ENCODE measurements at places on chromosomes 7 and 10. TPM values are rescaled to one million over a fixed set of nuclear protein-coding genes. Genes with fewer than 3 reads are reported as not detected.

GRCh38 chr10:124594240-124594639, 132.6 kb downstream of the LHPP start:
- DNase-seq = no peak

DNA sequence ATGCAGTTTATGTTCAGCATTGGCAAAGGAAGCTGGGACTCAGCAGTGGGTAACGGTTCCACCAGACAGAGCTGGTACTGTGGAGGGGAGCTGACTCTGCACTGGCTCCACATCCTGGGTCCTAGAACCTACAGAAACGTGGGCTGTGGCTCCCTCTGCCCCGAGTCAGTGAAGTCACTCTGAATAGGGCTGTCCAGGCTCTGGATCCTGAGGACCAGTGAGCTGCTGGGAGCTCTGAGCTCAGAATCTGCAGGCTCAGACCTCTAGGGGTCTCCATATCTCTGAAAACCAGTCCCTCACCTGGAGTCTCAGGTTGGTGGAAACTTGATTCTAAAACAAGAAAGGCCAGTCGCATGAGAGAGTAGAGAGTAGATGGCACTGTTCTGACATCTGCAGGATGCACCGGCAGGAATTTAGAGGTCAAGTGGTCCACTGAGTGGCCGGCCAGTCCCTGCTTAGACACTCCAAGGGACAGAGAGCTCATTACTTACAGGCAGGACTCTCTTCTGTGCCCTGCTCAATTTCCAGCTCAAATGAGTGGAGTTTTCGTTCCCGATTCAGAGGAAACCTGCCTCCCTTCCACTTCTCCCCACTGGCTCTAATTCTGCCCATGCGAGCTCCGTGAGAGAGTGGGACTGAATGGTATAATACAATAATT, 18.6 kb downstream of the NPFFR1 start:
- no peak for DNase-seq

GRCh38 chr10:8477300-8477699, 422.8 kb downstream of the GATA3 start:
- DNase-seq = no peak

- no peak for DNase-seq
These were observed 26.9 kb downstream of the CCDC6 start for GRCh38 chr10:59879363-59879913.

DNA sequence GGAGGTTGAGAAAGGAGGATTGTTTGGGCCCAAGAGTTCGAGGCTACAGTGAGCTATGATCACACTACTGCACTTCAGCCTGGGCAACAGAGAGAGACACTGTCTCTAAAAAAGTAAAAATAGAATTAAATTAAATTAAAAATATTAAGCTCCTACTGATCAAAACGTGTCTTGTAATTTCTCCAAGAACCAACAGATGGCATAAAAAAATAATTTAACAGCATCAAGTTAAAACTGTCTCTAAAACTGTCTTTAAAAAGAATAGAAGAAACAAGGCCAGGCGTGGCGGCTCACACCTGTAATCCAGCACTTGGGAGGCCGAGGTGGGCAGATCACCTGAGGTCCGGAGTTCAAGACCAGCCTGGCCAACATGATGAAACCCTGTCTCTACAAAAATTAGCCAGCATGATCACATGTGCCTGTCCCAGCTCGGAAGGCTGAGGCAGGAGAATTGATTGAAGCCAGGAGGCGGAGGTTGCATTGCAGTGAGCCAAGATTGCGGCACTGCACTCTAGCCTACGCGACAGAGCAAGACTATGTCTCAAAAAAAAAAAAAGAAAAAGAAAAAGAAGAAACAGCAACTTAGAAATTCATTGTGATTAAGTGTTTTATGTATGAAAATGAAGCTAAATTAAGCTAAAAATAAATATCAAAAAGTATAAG, 24.5 kb downstream of the MTPAP start:
- DNase-seq = no peak

GRCh38 chr7:33614357-33615117, 290.8 kb upstream of the BMPER start:
- no peak for DNase-seq

- no peak for DNase-seq
These were observed 12.3 kb downstream of the DDC start for GRCh38 chr7:50552921-50553320.

DNA sequence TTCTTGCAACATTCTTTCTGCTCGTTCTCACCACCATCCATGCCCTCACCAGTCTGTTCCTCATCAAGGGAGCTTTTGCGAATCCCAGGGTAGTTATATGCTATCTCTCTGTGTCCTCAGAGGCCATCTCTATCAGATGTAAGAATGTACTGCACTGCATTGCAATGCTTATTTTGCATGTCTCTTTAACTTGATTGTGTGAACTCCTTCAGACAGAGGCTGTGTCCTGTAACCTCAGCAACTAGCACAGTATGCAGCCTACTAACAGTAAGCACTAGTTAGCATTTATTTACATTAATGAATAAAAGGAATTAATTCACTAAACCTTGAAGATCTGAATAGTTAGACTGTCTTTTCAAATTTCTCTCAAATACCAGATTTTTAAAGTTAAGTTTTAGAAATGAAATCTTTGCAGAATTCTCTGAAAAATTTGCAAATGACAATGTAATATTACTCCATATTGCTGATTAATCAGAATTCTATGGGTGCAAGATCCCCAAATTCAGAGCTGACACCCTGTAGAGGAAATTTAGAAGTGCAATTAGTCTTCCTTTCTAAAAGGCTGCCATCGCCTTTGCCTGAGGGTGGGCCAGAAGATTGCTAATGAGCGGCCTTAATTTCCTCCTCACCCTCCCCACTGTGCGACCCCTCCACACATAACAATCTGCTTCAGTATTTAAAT, 10.3 kb upstream of the LHFPL3 start:
- no peak for DNase-seq

AKR1D1 gene
- not detected for total RNA-seq

DNA sequence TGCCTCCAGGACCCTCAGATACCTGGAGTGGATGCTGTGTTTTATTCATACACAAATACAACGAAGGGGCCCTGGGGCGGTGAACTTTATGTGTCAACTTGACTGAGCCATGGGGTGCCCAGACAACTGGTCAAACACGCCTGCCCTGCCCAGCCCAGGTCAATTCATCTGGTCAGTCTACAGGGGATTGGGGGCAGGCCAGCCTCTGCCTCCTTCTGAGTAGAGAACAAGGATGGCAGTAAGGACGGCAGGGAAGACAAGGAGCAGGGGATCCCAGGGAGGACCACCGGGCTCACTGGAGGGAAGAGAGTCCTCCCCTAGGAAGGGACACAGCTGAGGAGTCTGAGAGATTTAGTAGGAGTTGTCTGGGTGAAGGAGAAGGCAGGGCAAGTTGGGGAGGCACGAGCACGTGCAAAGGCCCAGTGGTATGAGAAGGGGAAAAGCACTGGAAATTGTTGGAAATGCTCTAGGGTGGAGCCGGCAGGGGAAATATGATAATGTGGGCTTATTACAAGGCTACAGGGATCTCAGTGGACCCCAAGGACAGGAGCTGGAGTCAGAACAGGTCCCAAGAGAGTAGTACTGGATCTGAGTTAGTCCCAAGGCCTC, 63.4 kb downstream of the MYL10 start:
- no peak for DNase-seq

DNA sequence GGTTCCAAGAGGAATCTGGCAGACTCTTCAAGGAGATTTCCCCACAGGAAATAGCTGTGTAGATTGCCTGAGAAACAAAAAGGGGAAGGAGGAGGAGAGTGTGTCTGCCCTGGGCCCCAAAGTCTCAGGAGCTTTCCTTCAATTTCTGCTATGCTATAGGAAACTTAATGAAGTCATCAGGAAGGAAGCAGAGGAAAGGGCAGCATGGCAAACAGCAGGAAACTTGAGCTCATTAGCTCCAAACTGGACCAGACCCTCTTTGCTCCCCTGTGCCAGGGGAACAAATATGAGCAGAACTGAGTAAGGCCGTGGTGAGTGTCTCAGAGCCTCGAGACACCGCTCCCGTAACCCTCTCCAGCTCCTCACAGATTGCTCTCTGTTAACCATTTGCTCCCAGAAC, 4.8 kb upstream of the KCNIP2 start:
- no peak for DNase-seq

INPP5F gene
- total RNA-seq = 4.0 TPM

GRCh38 chr10:80410122-80410521, 1.8 kb downstream of the PRXL2A start:
- DNase-seq = no peak

FKBP9 gene
- 124 TPM for total RNA-seq

GRCh38 chr10:124388823-124389612, 29.7 kb downstream of the OAT start:
- peak; percentile 96 for DNase-seq

- no peak for DNase-seq
These were observed 413.4 kb upstream of the MKI67 start for GRCh38 chr10:128539510-128540127.

- DNase-seq = no peak
These were observed 94.2 kb downstream of the MYL10 start for GRCh38 chr7:101534873-101535272.

DNA sequence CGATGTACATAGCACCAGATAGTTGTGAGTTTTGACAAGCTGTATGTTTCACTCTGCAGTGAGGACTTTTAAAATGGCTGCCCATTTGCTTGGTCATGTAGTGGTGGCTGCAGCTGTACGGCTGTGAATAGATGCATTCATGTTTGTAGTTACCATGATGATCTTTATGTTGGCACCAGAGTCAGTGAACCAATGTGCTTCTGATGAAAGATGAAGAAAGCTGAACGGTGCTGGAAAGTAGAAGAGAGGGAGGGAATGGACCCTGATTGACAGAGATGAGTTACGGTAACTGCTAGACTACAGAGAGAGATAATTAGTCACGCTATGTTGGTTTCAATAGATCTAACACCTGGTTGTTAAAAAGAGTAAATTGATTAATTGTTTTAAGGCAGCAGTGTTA, 256.8 kb downstream of the CELF2 start:
- DNase-seq = no peak

GRCh38 chr7:37310327-37311080, 138.2 kb downstream of the ELMO1 start:
- no peak for DNase-seq

WEE2 gene
- not detected for total RNA-seq

DNA sequence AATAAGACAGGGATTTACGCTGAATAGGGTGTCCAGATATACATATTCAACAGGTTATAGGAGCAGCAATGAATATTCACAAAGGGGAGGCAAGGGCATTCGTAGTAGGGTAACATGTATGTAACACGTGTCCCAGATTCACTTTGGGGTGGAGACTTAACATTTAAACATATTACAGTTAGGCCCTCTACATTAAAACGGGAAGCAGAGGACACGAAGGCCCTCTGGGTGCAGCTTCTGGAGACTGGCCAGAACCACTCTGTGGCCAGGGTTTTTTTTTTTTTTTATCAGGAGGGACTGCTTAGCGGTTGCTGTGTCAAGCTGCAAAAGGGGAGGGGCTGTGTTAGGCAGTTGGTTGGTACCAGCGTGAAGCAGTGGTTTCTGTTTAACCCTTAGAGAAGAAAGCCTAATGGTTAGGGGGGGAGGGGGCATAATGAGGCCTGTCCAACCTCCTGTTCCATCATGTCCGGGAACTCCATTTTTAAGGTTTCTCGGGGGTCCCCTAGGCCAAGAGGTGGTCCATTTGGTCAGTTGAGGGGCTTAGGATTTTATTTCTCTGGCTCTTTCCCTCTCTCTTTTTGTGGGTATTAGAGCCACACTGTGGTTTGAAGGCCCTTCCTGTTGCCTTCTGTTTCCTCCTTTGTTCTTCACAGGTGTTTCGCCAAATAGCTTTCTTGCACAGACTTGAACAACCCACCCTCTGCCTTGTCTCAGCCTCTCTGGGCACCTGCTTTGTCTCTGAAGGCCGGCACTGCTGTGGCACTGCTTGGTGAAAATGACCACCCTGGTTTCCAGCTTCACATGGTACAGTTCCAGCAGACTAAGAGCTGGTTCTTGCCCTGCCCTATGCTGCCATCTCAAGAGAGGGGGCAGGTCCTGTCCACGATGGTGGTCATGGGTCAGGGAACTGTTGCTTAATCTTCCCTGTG, 26.4 kb downstream of the PRF1 start:
- peak; percentile 70 for DNase-seq

DNA sequence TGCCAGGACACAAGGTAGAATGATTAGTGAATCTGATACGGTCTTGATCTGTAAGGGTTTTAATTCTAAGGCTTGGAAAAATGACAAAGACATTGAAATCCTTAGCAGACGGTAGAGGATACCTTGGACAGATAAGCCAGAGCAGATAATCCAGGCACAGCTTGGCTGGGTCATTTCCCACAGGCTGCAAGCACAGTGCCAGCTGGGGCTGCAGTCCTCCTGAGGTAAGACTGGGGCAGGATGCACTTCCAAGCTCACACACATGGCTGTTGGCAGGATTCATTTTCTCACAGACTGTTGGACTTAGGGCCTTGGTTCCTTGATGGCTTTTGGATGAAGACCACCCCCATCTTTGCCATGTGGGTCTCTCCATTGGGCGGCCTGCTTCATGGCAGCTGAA, 63.2 kb upstream of the BMPER start:
- no peak for DNase-seq

DNA sequence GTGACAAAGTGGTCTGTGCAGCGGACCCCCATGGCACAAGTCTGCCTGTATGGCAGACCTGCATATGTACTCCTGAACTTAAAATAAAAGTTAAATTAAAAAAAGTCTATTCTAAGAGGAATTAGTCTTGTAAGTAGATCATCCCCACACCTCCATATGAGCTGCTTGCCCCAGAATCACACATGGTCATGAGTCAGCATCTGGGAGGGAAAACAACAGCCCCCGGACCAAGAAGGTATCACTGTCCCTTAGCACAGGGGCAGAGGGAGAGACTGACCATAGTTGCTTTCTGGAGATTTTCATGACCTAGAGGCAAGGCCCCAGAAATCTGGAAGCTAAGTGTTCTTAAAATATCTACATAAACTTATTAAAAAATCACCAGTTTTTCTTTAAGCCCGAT, 86.6 kb upstream of the PDK4 start:
- no peak for DNase-seq

DNA sequence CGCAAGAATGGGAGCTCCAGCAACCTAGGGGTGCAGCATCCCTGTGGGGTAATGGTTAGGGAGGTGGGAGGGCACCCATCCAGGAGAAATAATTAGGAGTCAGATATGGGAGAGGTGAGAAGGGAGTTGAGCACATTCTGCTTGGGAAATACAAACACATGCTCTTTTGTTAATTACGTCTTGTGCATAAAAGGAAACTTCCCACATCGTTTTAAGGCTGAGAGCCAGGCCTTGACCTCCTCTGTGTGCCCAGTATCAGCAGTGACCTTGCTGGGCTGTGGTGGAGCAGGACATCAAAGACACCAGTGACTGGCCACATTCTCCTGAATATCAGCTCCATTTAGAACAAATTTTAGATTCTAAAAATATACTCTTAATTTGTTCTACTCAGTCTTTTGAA, 22.6 kb downstream of the AKR1C4 start:
- DNase-seq = no peak

GRCh38 chr10:70348228-70348850, 34.1 kb downstream of the LRRC20 start:
- peak; percentile 46 for DNase-seq

C10orf67 gene
- 0.51 TPM for total RNA-seq

DNA sequence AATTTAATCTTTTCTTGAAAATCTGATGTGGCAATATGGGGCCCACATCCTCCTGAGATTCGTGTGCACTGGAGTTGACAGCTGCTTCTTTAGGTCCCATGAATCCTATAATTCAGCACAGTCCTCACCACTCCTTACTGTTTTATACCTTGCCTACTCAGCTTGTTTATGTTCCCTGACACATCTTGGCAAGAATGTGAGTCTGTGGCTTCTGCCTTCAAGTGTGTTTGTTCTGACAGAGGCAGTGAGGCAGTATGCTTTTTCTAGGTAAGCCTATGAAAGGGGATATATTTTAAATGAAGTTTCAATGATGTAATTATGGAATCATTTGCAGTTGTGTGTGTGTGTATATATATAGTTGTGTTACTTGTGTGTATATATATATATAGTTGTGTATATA, 106.4 kb downstream of the AMPH start:
- no peak for DNase-seq

Measured in Right ventricle myocardium inferior (tissue), 1 donor.